ENCODE measurements at places on chromosomes 2 and 18. TPM values are rescaled to one million over a fixed set of nuclear protein-coding genes. Genes with fewer than 3 reads are reported as not detected.

GRCh38 chr2:188607501-188607900 is 315.8 kb downstream of the GULP1 start:
- no peak overlapping the region for H3K27ac ChIP-seq
- no peak for DNase-seq
- H3K4me1 ChIP-seq: no peaks in the 10 kb centered on the region
- H3K4me3 ChIP-seq: no peak overlapping the region
- H3K27me3 ChIP-seq: no peaks in the 10 kb centered on the region

AFF3 gene
- 20.9 TPM for total RNA-seq

DOK6 gene
- 4.0 TPM for total RNA-seq

- no peaks in the 10 kb centered on the region for H3K27me3 ChIP-seq
- H3K4me1 ChIP-seq: peaks cover 9% of the 10 kb centered on the region
- H3K27ac ChIP-seq: no peak overlapping the region
- no peak for DNase-seq
- no peaks in the 10 kb centered on the region for H3K36me3 ChIP-seq
Measured at GRCh38 chr2:241961454-241961853, 91.9 kb downstream of the RTP5 start.

DNA sequence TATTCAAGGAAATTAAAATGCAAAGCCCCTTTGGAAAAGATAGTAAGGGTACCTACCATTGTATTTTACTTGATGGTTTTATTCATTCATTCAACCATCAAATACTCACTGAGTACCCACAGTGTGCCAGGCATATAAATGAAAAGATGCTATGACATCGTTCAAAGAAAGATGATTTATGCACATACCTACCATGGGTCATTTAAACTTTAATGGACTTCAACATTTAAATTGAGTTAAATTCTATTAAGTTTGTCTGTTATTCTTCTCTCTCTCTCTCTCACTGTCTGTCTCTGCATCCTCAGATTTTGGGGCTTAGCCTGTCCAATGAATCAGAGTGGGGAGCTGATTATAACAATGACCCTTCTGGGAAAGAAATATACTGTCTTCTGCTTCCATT is 87.9 kb downstream of the CERS6 start:
- no peak overlapping the region for H3K27ac ChIP-seq
- no peaks in the 10 kb centered on the region for H3K27me3 ChIP-seq
- peaks cover 30% of the 10 kb centered on the region for H3K36me3 ChIP-seq
- peaks cover 14% of the 10 kb centered on the region for H3K4me1 ChIP-seq
- DNase-seq: no peak

DNA sequence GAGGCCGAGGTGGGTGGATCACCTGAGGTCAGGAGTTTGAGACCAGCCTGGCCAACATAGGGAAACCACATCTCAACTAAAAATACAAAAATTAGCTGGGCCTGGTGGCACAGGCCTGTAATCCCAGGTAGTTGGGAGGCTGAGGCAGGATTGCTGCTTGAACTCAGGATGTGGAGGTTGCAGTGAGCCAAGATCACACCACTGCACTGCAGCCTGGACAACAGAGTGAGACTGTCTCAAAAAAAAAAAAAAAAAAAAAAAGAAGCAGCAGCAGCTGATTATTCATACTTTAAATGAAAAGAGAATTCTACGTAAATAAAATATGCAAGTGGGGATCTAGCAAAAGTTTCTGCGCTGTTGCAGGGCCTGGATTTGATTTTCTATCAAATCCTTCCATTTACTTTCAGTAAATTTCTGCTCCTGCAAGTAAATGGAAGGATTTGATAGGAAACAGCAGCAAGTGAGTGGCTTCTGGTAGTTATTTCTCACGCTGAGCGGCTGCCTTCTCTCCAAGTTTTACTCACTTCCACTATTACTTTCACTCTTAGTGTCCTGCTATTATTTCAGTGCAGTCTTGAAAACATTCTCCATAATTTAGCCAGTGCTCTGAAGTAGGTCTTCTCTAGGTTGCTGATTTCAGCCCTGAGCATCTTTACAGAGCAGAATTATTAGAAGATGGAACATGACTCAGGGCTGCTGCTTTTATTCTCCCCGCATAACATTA is 68.4 kb downstream of the SLC16A14 start:
- H3K36me3 ChIP-seq: peaks cover 10% of the 10 kb centered on the region
- H3K27ac ChIP-seq: no peak overlapping the region
- H3K4me3 ChIP-seq: no peak overlapping the region
- H3K27me3 ChIP-seq: no peaks in the 10 kb centered on the region
- no peak for DNase-seq
- no peaks in the 10 kb centered on the region for H3K4me1 ChIP-seq

DNA sequence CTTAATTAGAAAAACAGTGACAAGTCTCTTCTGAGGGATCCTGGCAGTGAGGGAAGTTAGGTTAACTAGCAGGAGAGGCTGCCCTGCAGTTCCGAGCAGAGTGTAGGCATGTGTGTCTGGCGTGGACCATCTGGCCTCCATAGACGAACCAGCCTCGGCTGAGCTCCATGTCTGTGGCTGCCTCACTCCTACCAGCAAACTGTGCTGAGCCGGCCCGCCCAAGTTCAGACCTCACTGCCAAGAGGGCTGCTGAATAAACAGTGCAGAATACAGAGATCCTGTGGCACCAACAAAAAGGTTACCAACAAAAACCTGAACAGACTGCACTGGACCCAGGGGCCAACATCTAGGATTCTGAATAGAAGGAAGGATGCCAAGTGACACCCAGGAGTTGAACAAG is 27.3 kb downstream of the INO80C start:
- no peak overlapping the region for H3K4me3 ChIP-seq
- H3K36me3 ChIP-seq: peaks cover 26% of the 10 kb centered on the region
- no peak overlapping the region for H3K27ac ChIP-seq
- no peaks in the 10 kb centered on the region for H3K27me3 ChIP-seq
- no peaks in the 10 kb centered on the region for H3K4me1 ChIP-seq

SCN7A gene
- 0.39 TPM for total RNA-seq

DNA sequence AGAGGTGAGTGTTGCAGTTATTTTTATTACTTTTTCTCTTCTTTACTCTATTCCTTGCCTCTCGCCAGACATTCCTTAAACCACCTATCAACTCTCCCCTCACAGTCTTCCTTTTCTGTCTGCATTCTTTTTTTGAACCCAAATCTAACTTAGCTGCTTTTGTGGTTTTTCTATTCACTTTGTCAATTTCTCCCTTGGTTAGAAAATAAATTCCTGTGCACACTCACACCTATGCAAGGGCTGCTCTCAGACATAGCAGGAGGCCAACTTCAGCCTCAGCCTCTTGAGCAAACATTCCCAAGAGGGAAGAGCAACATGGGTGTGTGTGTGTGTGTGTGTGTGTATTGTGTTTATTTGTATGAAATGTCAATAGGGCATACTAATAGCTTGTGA is 808.6 kb downstream of the RNF144A start:
- H3K27ac ChIP-seq: no peak overlapping the region
- H3K27me3 ChIP-seq: no peaks in the 10 kb centered on the region
- H3K4me3 ChIP-seq: no peak overlapping the region
- H3K36me3 ChIP-seq: no peaks in the 10 kb centered on the region

GRCh38 chr2:160876029-160876428 is 284.2 kb upstream of the TANK start:
- DNase-seq: no peak
- no peaks in the 10 kb centered on the region for H3K4me1 ChIP-seq
- no peak overlapping the region for H3K4me3 ChIP-seq
- no peaks in the 10 kb centered on the region for H3K36me3 ChIP-seq
- no peaks in the 10 kb centered on the region for H3K27me3 ChIP-seq
- no peak overlapping the region for H3K27ac ChIP-seq

GRCh38 chr2:54866179-54866578 is 142.7 kb downstream of the EML6 start:
- peaks cover 6% of the 10 kb centered on the region for H3K36me3 ChIP-seq
- DNase-seq: no peak
- no peak overlapping the region for H3K27ac ChIP-seq
- peaks cover 5% of the 10 kb centered on the region for H3K4me1 ChIP-seq

DNA sequence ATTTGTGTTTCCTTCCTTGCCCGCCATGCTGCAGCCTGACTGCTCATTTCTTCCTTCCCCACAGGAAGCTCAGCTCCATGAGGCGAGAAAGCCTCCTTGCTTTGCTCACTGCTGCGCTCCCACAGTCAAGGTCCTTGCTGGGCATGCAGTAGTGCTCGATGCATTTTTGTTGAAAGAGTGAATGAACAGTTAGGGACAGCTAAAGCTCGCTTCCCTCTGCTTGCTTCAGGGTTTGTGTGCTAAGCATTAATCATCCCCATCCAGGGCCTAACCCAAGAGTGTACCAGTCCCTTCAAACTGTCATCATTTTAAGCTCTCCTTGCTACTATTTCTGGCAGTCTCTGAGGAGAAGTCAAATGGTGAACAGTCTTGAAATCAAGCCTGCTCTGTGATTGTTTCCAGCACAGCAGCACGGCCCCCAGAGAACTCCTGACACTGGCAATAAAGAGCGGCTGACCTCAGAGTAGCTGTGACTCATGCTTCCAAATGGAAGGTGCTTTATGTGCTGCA is 171.7 kb upstream of the SOX11 start:
- no peaks in the 10 kb centered on the region for H3K36me3 ChIP-seq
- H3K4me3 ChIP-seq: no peak overlapping the region
- H3K27ac ChIP-seq: no peak overlapping the region
- no peaks in the 10 kb centered on the region for H3K4me1 ChIP-seq

- no peak overlapping the region for H3K4me3 ChIP-seq
- peaks cover 16% of the 10 kb centered on the region for H3K27me3 ChIP-seq
- no peaks in the 10 kb centered on the region for H3K36me3 ChIP-seq
- H3K4me1 ChIP-seq: no peaks in the 10 kb centered on the region
- no peak overlapping the region for H3K27ac ChIP-seq
Measured at GRCh38 chr2:37361216-37361815, 16.9 kb downstream of the QPCT start.

DNA sequence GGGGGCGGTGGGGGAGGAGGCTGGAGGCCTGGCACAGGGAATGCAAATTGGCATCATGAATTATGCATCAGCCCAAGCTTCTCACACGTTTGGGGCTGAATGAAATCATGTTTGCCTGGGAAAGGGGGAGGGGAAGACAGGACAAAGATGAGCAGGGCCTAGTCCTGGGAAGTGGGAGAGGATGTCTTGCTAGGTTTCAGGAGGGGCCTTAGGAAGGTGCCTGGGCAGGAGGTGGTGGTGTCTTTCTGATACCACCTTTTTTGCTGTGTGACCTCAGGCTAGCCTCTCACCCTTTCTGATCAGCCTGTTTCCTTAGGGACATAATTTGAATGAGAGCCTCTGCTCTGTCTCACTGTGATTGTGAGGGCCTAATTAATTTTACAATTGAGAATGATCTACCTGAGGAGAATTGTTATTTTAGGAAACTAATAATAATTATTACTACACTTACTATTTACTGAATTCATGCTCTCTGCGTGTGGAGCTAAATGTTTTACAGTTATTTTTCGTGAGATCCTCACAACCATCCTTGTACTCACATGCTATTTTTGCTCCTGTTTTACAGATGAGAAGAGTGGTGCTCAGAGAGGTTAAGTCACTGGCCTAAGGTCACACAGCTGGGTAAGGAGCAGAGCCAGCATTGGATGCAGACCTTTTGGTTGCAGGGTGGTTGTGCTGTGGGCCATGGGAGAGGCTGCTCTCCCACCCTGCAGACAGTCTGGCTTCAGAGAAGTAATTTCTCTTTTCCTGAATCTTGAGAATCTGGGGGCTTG is 39.6 kb downstream of the INHBB start:
- H3K36me3 ChIP-seq: no peaks in the 10 kb centered on the region
- peaks cover 14% of the 10 kb centered on the region for H3K4me1 ChIP-seq
- H3K27me3 ChIP-seq: peaks cover 7% of the 10 kb centered on the region
- peak overlapping the region; percentile 24 for H3K27ac ChIP-seq
- no peak overlapping the region for H3K4me3 ChIP-seq
- DNase-seq: peak; percentile 20

DNA sequence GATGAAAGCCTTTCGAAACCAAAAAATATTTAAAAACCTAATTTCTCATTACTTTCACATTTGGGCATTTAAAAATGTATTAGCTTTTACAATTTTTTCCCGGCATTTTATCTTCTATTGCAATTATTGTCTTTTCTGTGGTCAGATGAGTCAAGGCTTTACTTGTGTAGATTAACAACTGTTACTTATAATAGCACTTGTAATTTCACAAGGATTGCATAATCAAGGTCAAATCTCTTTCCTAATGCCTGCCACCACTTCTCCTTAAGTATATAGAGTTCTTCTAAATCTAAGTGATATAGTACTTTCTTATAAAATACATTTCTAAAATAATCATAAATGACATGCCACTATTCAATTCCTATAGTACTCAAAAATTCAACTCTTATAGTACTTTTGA is 67.2 kb downstream of the SLC8A1 start:
- H3K4me1 ChIP-seq: no peaks in the 10 kb centered on the region
- H3K27me3 ChIP-seq: no peaks in the 10 kb centered on the region
- no peak overlapping the region for H3K27ac ChIP-seq

Measured in neural crest cell (in vitro differentiated cells).